ENCODE measurements at places on chromosomes 16 and 17.

GRCh38 chr17:78401891-78402290 is 23.4 kb downstream of the PGS1 start:
- DNase-seq = no peak

GRCh38 chr17:72124438-72124775 is 3.6 kb downstream of the SOX9 start:
- DNase-seq = no peak

GRCh38 chr16:82331397-82331796 is 161.4 kb upstream of the MPHOSPH6 start:
- no peak for DNase-seq

- peak; percentile 49 for DNase-seq
These were observed 23.9 kb upstream of the HEATR6 start for GRCh38 chr17:60102632-60103096.

DNA sequence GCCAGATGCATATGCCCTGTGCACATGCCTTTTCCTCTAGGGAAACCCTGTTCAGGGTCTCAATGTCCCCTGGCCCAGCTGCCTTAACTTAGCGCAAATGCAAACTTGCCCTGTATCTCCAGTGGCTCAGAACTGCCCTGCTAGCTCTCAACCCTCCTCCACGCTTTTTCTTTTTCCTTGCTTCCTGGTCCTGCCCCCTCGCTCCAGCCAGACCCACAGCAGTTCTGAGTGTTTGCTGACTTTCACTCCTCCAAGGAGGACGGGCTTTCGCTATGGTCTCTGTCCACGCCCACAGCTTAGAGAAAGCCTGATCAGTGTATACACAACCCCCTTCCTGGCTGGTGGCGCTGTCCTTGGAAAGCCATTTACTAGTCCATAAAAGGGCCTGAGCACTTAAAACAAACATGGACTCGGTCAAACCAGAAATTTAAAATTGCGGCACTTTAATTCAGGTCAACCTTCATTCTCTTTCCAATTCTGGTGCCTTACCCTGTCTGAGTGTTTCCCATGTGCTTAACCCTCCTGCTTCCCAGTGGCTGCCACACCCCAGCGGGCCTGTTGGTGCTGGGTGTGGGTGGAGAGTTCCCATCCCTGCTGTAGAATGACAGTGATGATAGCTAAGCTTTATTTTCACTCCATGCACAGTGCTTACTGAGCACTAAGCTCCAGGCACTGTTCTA is 15.6 kb upstream of the TMEM98 start:
- DNase-seq = peak; percentile 9

- DNase-seq = no peak
These were observed 4.1 kb upstream of the UBALD1 start for GRCh38 chr16:4618645-4619418.

DNA sequence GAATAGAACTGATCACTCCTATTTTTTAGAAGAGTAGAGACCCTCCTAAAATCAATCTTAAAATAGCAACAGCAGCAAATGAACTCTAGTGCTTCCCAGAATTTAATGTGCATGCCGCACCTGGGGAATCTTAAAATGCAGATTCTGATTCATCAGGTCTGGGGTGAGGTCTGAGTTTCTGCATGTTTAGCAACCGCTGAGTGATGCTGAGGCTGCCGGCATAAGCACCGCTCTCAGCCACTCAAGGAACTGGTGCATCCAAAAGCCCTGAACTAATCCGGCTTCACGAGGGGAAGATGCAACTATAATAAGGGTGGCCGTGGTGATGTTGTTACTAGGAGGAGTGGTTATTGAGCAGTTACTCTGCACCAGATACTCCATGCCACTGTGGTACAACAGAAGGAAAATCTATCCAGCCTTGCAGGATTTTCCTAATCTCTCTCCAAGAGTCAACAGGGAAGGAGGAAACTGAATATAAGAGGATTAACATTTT is 19.7 kb downstream of the SDK2 start:
- no peak for DNase-seq

GRCh38 chr16:50310308-50311133 is 44.2 kb downstream of the ADCY7 start:
- DNase-seq = no peak

- DNase-seq = no peak
These were observed 1.6 kb downstream of the ACTG1 start for GRCh38 chr17:81510785-81511553.

DNA sequence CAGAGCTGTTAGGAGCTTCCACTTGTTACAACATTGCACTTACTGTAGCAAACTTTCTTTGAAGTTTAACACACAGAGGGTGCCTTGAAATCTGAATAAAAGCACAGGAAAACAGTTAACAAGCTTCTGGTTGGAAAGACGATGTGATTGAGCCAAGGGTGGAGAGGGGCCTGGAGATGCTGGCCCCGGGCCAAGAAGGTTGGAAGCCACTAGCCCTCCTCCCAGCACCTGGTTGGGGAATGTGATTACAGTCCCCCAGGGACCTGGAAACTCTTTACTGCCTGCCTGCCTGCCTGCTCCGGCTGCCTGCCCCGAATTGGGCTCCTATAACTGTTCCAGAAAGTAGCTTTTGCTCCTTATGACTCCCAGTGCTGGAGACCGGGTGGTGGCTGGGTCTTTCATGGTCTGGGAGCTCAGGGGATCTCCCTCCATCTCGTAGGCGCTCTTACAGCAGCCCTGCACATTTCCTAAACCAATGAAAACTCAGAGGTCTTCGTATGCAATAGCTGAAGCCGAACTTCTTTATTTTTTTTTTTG is 48.0 kb upstream of the ZFHX3 start:
- no peak for DNase-seq

DNA sequence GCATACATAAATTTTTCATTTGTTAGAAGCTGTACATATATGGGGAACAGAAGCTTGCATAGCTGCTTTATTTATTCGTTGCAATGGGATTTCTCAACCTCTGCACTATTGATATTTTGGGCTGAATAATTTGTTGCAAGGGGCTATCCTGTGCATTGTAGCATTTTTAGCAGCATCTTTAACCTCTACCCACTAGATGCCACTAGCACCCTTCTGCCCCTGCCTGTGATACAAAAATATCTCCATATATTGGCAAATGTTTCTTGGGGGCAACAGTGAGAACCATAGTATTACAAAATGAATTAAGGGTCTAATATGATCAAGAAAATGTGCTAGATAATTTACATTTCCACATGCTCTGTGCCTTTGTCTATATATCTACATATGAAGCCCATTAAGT is 1401.0 kb downstream of the CDH11 start:
- peak; percentile 1 for DNase-seq

- peak; percentile 38 for DNase-seq
These were observed 14.4 kb downstream of the HID1 start for GRCh38 chr17:74957935-74958740.

- no peak for DNase-seq
These were observed 458.9 kb upstream of the DYNLRB2 start for GRCh38 chr16:80081846-80082245.

DNA sequence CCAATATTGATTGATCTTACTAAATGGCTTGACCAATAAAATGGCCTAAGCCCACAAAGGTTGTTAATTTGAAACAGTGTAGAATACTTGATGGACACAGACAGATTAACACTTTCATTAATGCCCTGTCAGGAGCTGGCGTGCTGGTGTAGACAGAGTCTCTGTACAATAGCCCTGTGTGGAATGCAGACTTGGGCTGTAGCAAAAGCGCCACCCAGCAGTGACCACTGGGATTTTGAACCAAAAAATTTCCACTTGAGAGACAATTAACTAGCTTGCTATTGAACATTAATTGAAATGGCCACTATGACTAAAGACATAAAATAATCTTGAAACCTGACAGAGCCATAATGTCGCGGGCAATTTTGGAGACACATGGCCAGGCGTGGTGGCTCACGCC is 19.7 kb upstream of the GUCY2D start:
- no peak for DNase-seq

GRCh38 chr17:10147761-10148415 is 50.5 kb downstream of the GAS7 start:
- no peak for DNase-seq

DNA sequence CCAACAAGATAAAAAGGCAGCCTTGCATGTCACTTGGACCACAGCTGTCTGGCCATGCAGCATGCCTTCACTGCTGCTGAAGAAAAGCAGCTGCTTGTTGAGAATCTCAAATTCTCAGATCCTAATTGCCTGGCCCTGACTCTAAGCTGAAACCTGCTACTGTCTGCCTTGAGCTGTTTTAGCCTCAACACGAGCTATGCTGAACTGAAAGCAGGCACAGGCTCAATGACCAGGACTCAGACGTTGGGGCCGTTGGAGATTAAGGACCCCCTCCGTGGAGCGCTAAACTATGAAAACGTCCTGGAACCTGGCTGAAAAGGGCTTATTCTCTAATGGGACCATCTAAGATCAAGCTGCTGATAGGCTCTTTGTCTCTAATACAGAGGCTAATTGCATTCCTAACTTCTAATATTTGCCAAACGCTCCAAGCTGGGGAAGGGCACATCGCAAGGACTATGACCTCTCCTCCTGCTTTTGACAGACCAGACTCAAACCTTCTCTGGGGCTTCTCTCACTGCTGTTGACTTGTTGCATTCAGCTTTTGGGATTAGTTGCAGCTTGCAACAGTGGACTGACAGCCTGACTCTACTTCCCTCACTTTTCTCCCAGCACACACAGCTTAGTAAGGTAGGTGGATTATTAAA is 4.6 kb upstream of the PLK1 start:
- DNase-seq = no peak

GRCh38 chr17:17987901-17988300 is 15.2 kb downstream of the DRC3 start:
- no peak for DNase-seq
